Mesendoderm (in vitro differentiated cells): ENCODE measurements at places on chromosomes 2 and 18.
A peak's percentile ranks its signal among the peaks of the same experiment; 100 is the strongest.

DNA sequence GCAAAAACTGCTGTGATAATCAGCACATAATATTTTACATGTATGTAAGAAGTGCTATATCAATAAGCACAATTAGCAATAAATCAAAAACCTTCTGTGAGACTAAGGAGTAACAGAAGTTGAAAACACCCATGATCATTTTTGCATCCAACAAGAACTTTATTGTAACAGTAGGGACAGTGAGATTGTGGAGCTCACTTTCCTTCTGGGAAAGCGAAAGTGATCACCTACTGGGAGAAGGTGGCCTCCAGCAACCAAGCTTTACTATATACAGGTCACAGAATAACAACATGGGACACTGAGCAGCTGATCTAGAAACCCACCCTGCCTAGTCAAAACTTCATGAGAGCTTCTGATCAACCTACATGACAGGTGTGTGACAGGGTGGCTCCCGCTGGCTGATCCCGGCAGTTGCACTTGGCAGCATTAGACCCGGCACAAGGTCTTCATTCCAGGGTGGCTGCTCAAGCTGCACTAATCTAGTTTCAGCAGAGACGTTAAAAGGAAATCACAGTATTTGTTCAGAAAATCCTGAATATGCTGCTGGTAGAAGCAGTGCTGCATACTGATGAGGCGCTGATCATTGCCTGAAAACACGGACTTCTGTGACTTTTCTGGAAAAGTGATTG, 63.5 kb upstream of the ARL5A start:
- DNase-seq = peak; percentile 18

DNA sequence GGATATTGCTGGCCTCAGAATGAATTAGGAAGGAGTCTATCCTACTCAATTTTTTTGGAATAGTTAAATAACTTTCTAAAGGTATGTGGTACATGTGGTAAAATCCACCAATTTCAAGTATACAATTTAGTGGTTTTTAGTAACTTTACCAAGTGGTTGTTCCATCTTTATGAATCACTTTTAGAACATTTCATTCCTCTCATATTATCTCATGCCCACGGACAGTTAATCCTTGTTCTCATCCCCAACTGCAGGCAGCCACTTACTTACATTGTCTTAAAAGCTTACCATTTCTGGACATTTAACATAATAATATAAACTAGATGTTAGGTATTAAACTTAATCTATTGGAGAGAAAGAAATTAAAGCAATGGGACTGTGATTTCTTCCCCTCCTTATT, 146.3 kb upstream of the ZC3H15 start:
- no peak for DNase-seq

DNA sequence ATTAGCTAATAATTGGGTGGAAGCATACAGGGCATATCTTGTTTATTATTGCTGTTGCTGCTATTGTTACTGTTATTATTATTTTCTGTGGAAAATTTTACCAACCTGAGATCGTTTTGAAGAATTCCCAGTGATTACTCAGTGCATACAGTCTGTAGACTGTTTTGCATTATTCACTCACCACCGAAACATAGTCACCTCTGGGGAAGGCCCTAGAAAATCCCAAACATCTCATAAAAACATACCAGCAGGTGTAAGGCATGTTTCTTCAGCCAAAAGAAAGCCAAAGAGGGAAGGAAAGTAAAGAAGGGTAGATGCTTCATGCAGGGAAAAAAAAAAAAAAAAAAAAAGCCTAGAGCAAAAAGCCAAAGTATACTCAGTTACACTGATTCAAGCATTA, 647.7 kb downstream of the BCL11A start:
- no peak for DNase-seq

GRCh38 chr2:28680657-28681056, 71.0 kb upstream of the PPP1CB start:
- DNase-seq = no peak

- DNase-seq = no peak
These were observed 65.7 kb upstream of the DARS1 start for GRCh38 chr2:136051001-136051724.

GRCh38 chr18:62420513-62421209, 95.6 kb downstream of the TNFRSF11A start:
- DNase-seq = no peak

GRCh38 chr2:234629596-234629995, 132.7 kb upstream of the ARL4C start:
- no peak for DNase-seq

DNA sequence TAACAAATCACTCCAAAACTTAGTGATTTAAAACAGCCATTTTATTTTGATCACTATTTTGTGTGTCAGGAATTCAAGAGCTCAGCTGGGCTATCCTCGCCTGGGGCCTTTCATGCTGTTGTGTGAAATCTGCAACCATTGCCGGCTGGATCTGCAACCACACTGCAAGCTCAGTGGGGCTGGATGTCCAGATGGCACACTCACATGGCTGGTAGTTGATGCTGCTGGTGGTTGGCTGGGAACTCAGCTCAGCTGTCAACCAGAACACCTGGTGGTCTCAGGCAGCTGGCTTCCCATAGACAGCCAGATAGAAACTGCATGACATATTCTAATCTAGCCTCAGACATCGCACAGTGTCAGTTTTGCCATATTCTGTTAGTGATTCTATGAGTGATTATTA, 30.6 kb upstream of the AP1S3 start:
- DNase-seq = no peak

- DNase-seq = no peak
These were observed 82.2 kb downstream of the CHRNA1 start for GRCh38 chr2:174682007-174682577.
